ENCODE measurements at places on chromosomes 3 and 15.

DNA sequence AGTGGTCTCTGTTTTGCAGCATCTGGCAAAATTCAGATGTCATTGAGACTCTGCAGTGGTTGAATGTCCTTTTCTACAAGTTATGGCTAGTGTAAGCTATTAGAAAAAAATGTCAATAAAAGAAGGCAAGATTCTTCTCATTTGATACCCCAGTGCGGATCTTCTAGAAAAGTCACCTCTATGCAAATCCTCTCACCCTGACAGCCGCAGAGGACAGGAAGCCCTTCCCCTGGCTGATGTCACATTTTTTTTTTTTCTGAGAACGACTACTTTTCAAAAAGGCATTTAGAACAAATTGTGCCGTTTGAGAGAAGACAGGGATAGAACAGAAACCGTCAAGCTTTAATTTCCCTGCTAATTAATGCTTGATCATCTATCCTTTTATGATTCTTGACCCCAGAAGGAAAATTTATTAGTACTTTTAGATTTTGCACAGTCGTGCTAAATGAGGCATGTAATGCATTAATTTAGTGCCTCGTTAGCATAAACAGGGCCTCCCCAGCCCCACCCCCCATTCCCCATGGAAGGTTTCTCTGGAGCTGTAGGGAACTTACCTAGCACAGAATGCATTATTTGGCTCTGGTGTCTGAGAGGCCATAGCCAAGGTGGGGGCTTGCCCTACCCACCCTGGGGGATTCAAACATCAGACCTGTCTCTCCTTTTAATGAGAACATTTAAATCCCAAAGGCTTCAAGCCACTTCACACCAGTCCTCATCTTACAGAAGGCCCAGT lies 183.8 kb downstream of the OPA1 start:
- no peak for DNase-seq

GRCh38 chr15:41629463-41629862 lies 30.7 kb upstream of the MGA start:
- DNase-seq = no peak

DNA sequence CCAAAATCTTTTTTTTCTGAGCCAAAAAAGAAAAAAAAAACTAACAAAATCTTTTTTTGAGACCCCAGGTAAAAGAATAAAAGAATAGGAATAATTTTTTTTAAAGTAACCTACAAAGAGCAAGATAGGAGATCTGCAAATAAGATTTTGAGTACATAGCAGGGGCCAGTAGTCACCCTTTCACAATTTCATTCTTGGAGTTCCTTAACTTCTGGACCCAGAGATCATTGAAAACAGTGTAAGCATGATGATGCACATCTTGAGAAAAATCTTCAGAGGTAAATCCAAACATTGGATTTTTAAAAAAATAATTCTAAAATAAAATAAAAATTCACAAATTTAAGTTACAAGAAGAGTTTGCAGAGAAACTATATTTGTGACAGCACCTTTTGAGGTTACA lies 18.8 kb downstream of the TFRC start:
- DNase-seq = no peak

GRCh38 chr3:47283591-47284364 lies 1.0 kb downstream of the KLHL18 start:
- no peak for DNase-seq

DNA sequence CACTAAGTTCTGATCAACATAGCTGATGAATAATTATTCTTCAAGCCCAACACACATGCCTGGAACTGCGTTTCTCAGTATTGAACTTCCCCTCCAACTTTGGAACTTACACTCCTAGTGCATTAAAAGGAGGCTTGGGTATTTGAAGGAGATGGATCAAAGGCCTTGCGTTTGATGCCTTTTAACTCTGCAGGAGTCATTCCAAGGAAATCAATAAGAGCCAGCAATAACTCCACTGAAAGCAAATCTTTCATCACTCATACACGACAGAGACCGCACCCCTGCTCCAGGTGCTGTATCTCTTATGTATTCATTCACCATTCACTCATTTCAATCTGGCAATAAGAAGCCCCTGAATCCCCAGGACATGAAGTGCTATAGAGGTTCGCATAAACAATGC lies 14.0 kb upstream of the FSIP1 start:
- DNase-seq = no peak

DNA sequence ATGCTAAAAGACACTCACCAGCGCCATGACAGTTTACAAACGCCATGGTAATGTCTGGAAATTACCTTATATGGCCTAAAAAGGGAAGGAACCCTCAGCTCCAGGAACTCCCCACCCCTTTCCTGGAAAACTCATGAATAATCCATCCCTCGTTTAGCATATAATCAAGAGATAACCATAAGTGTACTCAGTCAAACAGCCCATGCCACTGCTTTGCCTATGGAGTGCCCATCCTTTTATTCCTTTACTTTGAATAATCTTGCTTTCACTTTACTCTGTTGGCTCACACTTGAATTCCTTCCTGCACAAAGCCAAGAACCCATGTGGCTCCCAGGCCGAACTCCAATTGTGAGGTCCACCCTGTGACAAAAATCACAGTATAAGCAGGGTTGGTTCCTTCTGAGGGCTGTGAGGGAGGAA lies 19.1 kb upstream of the FSTL1 start:
- DNase-seq = no peak

DNA sequence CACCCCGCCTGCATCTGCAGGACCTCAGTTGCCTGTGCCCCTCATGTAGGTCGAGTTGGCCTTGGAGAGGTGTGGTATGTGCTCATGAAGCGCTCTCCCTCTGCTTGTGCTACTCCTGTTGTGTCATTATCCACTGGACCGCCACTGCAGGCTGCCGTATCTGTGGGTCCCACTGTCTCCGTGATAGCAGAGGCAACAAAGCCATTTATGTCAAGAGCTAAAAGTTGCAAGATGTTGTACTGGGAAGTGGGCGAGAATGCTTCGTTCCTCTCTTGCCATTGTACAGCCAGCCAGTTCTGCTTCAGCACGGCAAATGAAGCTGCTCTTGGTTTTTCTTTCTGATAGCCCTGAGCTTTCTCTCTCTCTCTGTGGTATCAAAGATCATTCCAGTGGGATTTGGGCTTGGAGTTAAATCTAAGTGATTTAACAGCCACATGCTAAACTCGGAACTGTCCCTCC lies 89.0 kb downstream of the TMEM212 start:
- DNase-seq = no peak

GRCh38 chr3:4471907-4472306 lies 4.8 kb upstream of the SUMF1 start:
- no peak for DNase-seq

GRCh38 chr15:69388260-69388705 lies 25.9 kb upstream of the KIF23 start:
- no peak for DNase-seq

- DNase-seq = no peak
These were observed 426.1 kb upstream of the THBS1 start for GRCh38 chr15:39154776-39155175.

DNA sequence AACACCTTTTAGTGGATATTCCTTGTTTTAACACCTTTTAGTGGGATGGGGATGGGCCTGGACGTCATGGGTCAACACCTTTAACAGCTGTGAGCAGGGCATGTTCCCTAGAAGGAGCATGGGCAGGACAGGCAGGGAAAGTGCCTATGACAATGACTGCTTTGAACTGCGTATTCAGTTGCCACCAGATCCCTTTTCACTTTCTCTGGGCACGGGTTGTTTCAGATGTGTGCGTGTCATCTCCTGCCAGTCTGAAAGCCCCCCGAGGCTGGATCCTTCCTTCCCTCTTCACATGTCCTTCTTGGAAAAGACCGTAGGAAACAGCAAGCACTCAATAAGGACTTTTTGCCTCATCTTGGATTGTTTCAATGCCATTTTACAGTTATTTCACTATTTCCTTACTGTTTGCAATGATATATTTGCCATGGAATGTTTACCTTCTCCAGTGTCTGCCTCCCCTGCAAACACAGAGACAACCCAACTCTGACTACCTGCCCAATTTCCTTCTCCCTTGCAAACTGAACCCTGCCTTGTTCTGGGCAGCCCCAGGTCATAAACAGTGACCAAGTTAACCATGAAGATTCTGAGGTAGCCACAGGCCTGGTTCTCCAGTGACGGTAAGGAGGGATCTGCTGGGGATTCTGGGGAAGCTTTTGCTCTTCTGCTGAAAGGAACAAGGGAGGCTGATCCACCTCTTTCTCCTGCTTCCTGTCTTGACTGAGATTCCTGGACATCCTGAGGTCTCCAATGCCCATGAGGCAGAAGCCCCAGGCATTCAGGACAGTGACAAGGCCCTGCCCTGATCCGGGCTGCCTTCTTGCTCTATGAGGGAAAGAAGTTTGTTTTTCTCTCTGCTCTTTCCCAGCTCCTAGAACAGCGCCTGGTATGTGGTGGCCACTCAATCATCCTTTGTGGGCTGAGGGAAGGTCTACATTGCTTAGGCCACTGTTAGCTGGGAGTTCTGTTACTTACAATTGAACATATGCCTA lies 51.8 kb downstream of the NOX5 start:
- DNase-seq = no peak

DNA sequence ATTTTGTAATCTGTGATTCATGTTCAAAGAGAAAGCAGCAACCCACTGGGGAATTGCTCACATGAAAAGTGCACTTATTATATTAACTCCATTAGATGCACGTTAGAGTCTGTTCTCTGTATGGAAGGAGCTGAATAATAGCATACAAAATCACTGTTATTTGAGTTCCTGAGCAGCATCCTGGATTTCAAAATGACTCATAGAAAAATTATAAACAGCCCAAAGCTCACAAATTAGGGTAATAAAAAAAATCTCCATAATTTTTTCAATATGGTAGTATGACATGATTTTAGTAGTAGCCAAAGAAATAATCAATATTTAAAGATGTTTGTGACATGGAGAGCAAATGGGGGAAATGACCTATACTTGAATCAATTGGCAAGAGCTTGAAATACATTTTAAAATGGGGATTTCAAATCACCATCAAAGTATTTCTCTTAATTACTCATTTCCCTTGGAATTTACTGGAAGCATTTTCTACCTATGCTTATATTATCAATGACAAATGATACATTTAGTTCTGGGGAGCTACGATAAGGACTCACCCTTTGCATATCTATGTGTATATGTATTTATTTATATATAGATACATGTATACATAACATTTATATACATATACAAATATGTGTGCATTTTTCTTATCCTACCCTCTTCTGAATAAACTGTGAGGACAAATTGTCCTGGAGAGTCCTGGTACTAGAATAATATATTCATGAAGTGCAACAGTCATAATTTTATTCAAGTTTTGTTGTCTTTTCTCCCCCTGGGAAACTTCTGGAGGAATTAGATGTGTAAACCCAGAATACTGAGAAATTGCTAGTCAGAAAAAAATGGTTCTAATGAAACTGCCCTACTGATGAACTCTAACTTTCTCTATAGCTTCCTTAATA lies 116.3 kb downstream of the RPL22L1 start:
- no peak for DNase-seq

DNA sequence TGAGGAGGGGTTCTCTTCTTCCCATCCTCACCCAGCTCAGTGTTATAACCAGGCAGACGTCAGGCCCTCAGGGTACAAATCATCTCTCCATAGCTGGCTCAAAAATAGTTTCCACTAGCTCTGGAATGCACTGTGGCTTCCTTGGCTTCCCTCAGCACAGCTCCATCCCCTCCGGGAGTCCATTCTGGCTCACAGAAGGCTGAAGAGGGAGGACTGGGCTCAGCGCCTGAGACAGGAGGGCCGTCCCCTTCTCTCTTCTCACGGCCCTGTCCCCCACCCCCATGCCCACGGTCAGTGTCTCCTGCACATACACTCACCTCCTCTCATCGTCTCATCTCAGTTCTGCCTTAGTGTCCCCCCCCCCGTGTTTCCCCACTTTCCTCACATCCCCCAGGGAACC lies 50.1 kb downstream of the UMPS start:
- DNase-seq = no peak

DNA sequence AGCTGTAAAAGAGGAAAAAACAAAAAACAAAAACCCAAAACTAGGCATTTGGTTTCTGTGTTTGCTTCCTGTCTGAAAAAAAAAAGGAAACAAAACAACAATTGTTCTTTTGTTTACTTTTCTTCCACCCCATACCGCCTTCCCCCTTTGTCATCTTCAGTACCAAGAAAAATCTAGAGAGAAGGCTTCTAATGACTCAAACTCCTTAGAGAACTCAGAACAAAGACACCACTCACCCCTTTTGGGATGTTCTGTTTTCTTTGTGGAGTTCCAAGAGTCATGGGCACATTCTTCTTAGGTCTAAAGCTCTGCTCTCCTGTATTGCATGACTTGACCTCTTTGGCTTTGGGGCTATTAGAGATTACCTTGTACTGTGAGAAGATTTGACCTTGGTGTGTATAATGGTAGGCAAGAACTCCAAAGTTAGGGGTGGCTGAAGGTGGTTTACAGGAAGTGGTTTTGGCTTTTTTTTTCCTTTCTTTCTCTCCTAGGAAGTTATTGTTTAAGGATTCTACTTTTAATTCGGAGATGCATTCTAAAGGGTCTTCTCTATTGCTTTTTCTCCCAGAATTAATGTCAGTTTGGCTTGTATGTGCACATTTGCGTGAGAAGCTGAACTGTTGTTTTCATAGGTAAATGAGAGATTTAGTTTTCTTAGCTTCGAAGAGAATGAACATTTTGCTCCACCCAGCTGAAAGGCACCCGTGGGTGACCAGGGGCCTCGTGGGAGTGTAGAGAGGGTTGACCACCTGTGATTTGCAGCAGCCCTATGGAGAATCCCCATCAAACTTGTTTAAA lies 39.5 kb upstream of the ZBTB20 start:
- DNase-seq = no peak

DNA sequence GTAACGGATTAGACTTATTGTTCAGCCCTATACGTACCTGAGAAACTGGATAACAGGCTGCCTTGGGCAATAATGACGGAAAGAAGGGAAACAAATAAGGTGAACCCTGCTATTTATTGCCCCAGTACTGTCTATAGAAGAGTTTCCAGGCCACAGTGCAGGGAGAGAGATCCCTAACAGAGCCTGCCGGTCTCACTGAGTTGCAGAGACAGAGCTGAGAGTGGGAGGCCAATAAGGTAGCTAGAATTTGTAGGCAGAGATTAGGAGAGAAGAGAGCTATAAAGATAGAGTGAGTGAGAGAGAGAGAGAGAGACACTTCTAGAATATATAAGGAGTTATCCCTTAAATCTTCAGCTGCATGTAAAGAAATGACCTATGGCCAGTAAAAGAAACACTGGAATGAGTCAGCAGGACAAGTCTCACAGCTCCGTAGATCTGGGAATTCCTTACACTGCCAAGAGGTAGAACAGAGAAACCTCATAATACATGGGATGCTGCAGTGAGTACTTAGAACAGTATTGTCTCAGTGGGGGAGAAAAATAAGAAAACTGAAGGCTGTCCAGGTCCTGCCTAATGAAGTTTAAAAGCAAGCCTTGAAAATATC lies 51.8 kb downstream of the ST3GAL6 start:
- no peak for DNase-seq

DNA sequence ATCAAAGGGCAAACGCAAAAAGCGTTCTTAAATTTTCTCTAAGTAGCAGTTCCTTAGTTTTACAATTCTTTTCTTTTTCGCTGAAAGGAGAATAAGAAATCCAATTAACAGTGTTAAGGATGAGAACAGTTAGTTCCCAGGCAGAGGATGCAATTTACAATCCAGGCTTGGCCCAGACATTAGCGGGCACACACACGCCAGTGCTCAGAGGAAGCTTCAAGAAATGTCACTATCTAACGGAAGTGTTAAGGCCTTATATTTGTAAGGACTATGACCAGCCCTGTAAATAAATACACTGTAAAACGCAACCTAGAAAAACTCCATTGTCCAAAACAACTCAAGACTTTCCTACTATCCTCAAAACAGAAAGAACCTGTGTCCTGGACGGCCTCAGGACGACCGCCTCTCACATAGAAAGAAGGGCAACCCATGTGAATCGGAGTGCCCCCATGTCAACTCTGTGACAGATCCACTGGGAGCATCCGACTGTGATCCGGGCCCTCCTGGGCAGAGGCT lies 1.3 kb downstream of the ACAP2 start:
- no peak for DNase-seq

- DNase-seq = no peak
These were observed 518.9 kb downstream of the SHQ1 start for GRCh38 chr3:72329354-72329753.

Data from CD4-positive, alpha-beta memory T cell (primary cell).